NT2/D1 (cell line): ENCODE measurements at places on chromosomes 13 and 19.

- DNase-seq: no peak
Observed at GRCh38 chr13:97892717-97893116, 60.8 kb upstream of the IPO5 start.

GRCh38 chr13:32019612-32020233 lies 11.9 kb upstream of the FRY start:
- DNase-seq: peak; percentile 39

DNA sequence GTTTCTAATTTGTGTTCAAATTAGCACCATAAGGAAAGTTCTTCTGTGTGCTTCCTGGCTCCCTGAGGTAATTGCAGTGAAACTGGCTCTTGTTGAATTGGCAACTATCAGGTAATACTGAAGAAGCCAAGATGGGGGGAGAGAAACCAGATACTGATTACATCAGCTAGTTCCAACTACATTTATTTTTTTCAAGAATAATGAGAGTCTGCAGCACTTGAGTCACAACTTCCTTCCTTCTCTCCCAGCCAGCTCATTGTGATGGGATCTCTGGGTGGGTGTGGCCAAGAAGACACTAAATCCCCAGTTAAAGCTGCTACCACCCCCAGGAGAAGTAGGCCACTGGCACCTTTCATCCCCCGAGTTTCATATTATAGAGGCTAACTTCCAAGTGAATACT lies 100.7 kb upstream of the RXFP2 start:
- DNase-seq: no peak

GRCh38 chr13:73339086-73339485 lies 280.3 kb downstream of the KLF5 start:
- DNase-seq: no peak

DNA sequence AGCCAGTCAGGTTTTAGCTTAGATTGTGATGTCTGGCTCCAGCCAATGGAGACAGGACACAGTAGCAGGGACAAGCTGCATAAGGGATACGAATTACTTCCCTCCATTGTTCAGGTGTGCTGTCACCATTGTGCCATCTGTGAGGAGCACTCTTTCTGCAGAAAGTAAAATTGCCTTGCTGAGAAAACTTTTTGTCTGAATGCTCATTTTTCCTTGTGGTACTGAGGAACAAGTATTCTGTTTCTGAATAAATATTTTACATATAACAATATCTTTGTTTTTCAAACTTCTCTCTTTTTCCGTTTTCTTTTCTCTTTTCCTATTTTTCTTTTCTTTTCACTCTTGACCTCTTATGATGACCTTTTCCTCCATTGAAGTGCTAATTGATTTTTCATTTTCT lies 10.2 kb downstream of the SLC10A2 start:
- DNase-seq: no peak

GRCh38 chr19:18685597-18686190 lies 2.2 kb downstream of the CRTC1 start:
- DNase-seq: no peak

GRCh38 chr13:80249516-80250212 lies 91.3 kb downstream of the SPRY2 start:
- no peak for DNase-seq

GRCh38 chr19:23409392-23410048 lies 14.2 kb upstream of the ZNF91 start:
- no peak for DNase-seq

DNA sequence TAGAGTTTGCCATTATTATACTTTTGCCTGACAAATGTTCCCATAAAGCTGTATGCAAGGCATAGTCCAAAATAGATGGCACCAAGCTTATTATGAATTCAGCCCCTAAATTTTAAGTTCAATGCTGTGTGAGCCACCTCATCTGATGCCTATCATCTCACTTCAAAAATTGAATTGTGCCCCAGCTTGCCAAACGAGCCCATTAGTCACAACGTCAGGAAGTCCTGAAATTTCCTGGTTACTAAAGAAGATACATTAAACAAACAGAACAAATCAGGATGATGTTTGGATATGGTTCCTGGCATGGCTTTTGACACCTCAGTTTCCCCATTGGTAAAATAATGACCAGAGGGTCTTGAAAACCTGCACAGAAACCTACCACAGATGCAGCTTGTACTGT lies 147.5 kb upstream of the SOX21 start:
- DNase-seq: no peak

DNA sequence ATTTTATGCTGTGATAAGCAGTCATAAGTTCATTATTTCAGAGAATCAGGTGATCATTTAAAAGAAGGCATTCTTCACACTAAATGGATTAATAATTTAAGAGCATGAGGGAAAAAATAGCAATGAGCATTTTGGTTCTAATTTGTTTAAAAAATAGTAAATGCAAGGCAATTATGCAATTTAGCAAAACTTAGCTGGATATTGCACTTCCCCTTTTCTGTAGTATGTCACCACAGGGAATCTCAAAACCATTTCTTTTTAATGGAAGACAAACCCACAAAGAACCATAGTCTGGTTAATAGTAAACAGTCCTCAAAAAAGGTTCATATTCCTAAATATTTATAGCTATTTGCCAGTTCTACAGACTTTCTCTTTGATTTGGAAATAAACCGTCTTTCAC lies 30.2 kb downstream of the COG6 start:
- no peak for DNase-seq

DNA sequence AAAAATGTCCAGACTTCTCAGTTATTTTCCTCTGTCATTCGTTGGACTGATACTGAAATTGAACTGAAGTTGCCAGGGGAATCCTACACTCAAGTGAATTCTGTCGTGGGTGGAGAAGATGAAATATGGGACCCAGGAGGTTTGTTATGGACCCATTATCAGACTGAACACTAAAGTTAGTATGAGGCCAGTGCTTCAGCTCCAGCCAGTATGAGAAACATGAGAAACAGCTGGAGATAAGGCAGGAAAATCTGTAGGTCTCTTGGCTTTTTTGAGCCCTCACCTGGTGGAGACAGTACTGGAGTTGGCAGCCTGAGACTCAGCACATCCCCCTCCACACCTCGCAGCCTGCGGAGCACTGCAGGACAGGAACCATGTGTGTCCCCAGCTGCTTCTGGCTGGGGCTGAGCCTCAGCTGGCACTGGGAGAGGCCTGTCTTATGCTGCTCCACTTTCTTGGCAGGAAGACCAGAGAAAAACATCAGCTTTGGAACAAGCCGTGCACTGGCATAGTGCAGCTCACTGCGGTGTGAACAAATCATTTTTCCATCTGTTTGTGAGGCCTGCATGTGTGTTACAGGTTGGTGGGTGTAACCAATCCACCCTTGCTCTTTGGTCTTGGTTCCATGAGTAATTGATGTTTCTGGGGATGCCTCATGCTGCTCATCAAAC lies 641.0 kb downstream of the FGF9 start:
- DNase-seq: no peak

DNA sequence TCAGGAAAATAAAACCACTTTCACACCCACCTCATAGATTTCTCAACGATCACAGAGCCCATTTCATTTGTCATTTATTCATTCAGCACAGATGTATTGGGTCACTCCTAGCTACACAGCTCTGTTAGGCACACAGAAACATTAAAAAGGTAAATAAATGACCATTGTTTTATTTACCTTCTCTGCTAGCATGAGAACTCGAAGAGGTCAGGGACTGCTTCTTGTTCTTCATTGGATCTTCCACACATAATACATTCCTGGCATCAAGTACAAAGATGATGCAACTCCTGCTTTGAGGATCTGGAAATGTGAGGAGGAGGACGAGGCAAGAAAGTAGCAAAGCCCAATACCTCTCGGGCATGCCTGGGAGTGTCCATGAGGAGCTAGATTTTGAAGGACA lies 168.1 kb downstream of the RBM26 start:
- DNase-seq: no peak

GRCh38 chr13:110271313-110271712 lies 35.6 kb downstream of the COL4A1 start:
- no peak for DNase-seq

GRCh38 chr13:93963266-93964145 lies 516.0 kb downstream of the DCT start:
- DNase-seq: no peak
